ENCODE measurements at places on chromosomes 13 and 19.

DNA sequence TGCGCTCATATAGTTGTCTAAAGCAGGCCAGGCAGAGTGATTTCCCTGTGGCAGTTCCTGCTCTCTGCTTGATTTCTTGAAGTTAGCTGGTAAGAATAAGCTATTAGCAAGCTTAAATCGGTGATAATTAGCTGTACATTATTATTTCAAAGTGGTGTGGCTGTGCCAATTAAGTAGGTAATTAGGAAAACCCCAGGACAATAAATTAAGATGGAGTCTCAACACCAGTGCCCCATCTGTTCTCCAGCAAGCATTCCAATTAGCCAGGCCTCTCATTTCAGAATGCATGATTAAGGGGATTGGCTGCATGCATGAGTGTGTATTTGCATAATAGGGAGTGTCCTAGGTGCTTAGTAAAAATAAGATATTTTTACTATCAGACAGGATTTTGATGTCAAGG is 342.3 kb downstream of the GPC5 start:
- no peak for DNase-seq

DNA sequence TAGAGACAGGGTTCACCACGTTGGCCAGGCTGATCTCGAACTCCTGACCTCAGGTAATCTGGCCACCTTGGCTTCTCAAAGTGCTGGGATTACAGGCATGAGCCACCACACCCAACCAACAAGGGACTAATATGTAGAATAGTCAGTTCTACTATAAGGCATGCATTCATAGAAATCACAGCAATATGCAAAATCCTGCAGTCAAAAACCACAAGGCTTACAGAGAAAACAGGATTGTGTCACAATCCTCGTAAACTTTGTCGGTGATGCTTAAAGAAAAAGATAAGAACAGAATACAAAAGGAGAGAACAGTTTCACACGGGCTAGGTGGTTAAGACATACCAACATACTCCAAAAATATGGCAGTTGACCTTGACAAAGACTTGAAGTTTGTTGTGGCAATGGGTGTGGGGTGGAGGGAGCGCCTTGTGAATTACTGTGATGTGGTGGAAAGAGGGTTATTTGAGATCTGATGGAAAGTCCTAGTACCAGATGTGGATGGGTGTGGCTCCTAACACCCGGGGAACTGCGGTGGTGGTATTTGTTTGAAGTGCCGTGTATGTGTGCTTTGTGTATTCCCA is 12.4 kb downstream of the NOSIP start:
- peak; percentile 40 for DNase-seq

- no peak for DNase-seq
Observed at GRCh38 chr13:102628559-102628958, 31.8 kb downstream of the TPP2 start.

- DNase-seq = no peak
Observed at GRCh38 chr13:102233566-102234208, 168.2 kb downstream of the FGF14 start.

- DNase-seq = no peak
Observed at GRCh38 chr13:94217370-94217769, 262.1 kb downstream of the DCT start.

DNA sequence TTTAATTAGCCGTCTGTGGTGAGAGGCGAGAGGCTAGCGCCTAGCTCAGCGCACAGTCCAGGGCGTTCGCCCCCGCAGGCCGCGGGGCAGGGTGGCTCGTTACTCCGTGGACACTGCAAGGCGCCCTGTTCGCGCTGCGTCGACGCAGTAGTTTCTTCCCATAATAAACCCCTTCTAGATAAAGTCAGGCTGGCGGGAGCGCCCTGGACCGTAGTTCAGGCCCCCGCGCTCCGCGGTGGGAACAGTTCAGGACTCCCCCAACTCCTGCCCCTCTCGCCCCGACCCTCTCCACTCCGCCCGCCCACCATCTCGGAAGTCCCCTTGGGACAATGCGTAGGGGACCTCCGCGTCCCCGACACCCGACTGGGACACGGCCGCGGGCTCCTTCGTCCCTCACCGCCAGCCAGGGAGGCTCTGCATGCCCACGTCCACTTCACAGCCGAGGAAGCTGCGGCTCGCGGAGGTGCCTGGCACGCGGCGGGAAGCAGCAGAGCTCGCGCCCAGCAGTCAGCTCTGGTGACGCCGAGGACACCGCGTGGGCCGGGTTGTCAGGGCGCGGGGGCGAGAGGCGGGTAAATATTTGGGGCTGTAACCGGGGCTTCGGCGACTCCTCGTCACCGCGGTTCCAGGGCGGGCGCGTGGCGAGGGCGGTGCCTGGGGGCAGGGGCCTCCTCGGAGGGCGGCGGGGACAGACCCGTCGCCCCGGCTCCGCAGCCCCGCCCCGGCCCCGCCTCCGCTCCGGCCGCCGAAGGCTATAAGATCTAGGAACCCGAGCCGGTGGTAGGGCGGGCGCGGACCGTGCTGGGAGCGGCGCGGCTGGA is at the start of gene RGCC:
Gene RGCC (plus strand): TSS at position 783 of the 821 bp plus-strand sequence. CDS start 158 bp downstream, outside the sequence.
- DNase-seq = peak; percentile 96

DNA sequence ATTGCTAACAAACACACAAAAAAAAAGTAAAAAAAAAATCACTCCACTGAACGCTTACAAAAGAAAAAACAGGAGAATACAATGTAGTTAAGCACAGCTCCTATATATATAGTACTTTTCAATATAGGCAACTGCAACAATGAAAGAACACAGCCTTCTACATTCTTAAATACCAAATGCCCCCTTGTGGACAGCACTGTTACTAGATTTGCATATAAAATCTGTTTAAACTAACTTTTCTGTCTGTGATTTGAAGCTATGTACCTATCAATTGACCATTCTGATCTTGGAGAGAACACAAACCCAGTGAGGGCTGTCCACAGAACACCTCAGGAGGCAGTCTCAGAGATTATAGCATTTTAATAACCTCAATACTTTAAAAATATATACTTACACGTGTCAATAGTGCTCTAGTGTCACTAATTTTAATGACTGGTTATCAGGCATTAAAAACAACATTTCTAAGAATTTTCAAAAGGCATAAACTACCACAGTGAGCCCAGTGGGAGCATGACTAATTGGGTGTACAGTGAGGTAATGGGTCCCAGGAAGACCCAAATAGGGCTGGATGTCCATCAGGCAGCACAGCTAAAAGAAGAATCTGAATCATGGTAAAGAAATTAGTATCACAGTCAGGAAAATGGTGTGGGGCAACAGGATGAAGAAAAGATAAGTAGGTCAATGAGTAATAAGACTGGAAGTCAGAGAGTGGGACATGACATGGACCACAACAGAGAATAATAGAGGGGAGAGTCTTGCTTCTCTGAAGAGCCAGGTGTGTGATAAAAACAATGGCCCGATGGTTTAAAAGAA is 22.2 kb downstream of the CCDC169 start:
- no peak for DNase-seq

DNA sequence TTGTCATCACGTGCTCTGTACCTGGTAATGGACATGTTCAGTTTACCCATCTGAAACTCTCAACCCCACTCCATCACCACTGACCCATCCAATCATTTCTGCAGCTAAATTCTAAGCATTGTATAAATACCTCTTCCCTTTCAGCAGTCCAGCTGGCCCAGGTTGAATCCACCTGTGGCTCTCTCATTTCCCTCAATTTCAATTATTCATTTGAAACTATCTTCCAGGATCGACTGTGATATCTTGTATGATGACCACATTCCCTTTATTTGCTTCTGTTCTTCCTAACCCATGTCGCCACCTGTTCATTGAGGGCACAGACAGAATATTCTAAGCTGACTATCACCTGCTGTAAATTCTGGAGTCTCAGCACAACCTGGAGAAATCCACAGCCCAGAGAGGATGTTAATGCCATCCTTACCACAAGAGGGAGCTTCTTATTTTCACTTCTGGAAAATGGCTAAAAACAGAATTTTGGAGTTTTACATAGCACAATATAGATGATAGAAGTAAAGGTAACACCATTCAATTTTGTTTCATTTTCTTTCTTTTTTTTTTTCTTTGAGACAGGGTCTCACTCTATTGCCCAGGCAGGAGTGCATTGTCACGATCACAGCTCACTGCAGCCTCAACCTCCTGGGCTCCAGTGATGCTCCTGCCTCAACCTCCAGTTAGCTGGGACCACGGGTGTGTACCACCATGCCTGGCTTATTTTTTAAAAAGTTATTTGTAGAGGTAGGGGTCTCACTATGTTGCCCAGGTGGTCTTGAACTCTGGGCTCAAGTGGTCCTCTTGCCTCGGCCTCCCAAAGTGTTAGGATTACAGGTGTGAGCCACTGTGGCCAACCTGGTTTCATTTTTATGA is 38.6 kb downstream of the ZNF823 start:
- no peak for DNase-seq

- no peak for DNase-seq
Observed at GRCh38 chr19:16788479-16788878, 40.7 kb upstream of the SIN3B start.

DNA sequence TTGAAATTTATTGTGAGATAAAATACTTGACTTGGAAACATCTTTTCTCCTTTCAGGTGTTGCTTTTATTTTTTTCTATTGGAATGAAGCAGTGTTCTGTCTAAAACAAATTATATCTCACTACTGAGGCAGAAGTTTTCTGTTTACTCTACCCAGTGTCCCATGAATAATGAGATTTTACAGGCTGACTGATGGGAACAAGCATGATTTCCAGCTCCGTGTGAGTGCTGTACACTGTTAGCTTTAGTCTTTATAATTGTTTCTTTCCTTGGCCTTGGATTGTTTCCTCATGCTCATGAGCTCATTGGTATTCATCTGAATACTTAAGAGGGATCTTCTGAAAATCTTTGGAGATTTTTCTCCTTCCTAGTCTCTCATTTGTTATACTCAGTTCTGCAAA is 2049.5 kb upstream of the PRR20A start:
- no peak for DNase-seq

DNA sequence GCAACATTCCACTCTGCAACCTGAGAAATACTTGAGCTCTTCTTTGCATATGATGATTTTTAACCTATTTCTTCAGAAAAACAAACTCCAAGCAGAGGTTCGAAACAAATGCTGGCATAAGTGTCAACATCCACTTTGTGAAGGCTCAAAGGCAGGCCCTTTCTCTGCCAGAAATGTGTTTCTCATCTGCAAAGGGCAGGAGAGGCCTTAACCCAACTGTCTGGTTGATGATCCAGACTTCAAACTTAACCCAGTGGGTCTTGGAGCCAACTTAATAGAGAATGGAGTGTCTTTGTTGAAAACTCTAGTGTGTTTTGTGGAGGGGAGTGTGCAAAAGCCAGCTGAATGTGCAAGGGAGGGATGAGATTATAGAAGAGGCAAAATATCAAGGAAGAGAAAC is 28.3 kb upstream of the ZNF507 start:
- no peak for DNase-seq

DNA sequence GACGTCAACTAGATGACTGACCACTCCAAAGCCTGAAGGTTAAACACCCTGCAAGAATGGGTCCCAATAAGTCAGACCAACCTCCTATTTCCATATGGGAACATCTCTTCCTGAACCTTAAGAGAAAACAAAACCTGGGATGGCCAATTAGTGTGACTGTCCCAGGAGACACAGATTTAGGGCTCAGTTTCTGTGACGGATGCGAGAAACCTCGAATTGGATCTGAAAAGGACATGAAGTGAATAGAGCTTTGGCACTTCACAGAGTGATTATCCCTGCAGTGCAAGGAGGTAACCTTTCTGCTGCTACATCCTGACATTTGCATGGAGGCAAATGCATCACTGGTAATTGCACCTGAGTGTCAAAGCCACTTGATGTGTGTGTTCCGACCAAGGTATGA is 442.2 kb upstream of the KLF12 start:
- DNase-seq = no peak

GRCh38 chr13:55155046-55155445 is 1985.7 kb upstream of the PRR20A start:
- DNase-seq = no peak

DNA sequence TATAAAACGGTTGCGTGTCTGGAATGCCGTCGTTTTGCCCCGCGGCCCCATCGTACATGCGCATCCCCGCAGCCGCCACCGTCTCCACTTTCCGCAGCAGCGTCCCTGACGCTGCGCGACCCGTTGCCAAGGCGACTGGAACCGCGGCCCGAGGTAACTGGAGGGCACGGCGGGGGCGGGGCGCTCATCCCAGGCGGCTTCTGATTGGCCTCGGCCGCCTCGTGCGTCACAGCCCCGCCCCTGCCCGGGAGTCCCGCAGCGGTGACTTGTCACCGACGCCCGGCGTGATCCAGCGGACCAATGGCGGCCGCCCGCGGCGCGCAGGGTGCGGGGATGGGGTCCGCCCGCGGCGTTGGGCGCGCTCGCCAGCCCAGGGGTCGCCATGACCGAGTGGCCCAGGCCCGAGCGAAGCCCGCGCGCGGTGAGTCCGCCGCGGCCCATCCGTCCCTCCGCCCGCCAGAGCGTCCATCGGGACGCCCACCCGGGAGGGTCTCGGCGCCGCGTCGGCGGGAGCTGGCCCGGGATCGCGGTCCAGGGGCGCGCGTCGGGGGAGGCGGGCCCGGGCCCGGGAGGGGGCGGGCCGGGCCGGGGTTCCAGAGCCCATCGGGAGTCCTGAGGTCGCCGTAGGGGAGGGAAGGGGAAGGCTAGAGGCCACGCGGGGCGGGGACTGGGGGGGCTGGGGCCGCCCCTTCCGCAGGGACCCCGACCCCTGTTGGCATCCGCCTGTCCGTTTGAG is at the start of gene ZSCAN1:
Gene ZSCAN1 (plus strand): TSS at position 285 of the 736 bp plus-strand sequence. CDS start 3,812 bp downstream, outside the sequence.
- peak; percentile 43 for DNase-seq

GRCh38 chr19:11136400-11137101 is 19.0 kb downstream of the SPC24 start:
- no peak for DNase-seq

GRCh38 chr13:51178456-51179074 is 43.6 kb upstream of the FAM124A start:
- DNase-seq = no peak

DNA sequence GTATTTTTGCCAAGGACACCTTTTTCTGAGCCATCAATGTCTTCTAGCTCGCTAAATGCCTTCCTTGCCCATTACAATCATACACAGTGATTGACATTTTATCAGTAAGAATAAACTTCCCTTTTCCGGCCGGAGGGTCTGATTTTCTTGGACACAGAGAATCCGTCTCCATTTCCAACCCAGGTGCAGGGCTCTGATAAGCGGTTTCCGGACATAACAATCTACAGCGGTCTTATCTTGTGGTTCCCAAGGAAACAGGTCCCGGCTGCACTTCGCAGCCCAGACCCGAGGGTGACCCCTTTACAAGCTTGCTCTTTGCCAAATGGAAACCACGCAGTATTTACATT is 5.1 kb upstream of the ZNF77 start:
- no peak for DNase-seq

Measured in activated T-cell treated with anti-CD3 and anti-CD28 coated beads for 48 hours (primary cell).